Left renal cortex interstitium (tissue), 4 donors: ENCODE measurements at places on chromosomes 5 and 9.

- no peak for DNase-seq
These were observed 34.1 kb downstream of the CFAP77 start for GRCh38 chr9:132443951-132444607.

DNA sequence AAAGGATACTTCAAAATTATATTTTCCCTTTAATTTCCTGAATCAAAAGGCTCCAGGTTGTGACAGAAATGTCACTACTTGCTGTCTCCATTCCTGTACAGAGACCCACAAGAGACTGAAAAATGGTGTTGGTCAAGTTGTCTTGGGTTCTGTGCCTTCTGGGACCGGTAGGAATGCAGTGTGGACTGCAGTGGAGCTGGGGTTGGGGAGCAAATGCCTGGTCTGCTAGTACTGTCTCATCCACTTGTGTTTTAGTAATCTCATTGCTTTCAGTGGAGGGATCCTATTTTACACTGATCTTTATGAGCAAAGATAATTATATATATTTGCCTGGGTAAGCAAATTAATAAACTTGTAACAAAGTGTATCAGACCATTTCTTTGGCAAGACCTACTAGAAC, 24.2 kb upstream of the CATSPER3 start:
- no peak for DNase-seq

DNA sequence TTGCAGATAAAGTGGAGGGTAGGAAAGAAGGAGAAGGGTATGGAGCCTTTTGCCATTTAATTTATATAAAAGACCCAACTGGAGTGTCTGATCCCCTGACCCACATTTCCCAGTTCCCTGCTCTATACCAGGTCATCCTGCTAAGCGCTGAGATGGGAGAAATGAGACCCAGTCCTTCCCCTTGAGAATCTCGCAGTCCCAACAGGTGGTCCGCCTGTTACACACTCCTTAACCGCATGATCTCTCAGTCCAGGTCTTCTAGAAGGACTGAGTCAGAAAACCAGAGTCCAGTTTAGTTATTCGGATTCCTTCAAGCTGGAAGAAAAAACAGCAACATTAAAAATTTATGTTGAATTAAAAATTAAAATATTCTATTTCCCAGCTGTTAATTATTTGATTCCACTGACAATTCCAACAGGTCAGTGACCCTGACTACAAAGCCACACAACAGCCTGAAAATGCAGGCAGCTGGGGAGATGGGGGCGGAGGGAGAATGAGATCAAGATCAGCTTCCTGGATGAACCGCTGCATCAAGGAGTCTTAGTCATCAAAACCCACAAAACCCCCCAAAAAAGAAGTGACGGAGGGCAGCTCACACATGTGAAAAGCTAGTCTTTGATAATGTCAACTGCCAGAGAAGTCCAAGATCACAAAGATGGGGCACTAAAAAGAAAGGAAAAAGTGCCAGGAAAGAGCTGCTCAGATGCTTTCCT, 44.0 kb downstream of the GGTA1 start:
- no peak for DNase-seq

GRCh38 chr5:83222906-83223305, 145.6 kb downstream of the XRCC4 start:
- no peak for DNase-seq

GRCh38 chr5:32170303-32171151, 3.6 kb downstream of the GOLPH3 start:
- no peak for DNase-seq
